A172 (cell line): ENCODE measurements at places on chromosomes 4 and X.

DNA sequence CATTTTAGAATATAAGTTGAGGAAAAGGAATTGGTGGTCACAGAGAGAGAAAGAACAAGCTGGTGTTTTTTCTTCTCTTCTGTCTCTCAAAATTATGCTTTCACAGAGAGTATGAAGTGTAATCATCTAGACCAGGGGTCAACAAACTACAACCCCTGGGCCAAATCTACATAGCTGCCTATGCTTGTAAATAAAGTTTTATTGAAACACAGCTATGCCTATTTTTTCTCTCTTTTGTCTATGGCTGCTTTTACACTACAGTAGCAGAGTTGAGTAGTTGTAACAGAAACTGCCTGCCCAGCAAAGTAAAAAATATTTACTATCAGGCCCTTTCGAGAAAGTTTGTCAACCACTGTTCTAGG lies 6.7 kb upstream of the FAM9C start:
- no peak for DNase-seq

DNA sequence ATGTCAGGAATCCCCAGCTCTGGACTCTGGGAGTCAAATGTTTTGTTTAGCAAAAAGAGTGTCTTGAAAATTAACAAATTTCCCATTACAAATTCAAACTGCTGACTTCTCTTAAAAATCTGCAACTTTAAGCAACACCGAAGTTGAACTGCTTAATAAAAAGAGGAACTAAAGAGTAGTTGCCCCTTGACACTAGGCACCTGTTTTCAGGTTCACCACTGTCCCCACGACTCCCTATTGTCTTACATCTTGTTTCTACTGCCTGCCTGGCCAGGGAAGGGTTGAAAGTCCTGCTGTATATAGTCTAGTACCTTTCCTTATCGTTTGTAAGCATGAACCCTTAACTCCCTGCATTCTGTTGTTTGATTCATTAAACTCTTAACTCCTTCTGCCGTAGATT lies 173.9 kb downstream of the SCFD2 start:
- no peak for DNase-seq

- no peak for DNase-seq
Observed at GRCh38 chr4:72531768-72532290, 37.2 kb downstream of the ADAMTS3 start.

DNA sequence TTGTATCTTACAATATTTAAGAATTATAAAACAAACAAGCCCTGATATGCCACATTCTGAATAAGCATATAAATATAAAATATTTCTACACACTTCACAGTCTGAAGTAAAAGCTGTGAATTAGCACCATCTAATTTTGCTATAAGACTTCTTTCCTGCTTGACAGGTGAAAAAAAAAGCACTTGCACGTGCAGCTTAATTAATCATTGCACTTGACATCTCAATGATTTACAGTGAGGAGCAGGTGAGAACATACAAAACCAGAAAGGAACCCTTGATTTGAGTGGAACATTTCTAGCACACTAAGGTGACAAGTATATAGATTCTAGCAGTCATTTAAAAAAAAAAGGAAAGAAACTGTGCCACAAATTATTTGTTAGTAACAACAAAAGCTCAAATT lies 47.9 kb downstream of the CHIC2 start:
- DNase-seq: no peak

- DNase-seq: no peak
Observed at GRCh38 chr4:88928852-88929251, 128.1 kb downstream of the FAM13A start.

GRCh38 chr4:159069922-159070321 lies 33.0 kb upstream of the RAPGEF2 start:
- DNase-seq: no peak

- DNase-seq: no peak
Observed at GRCh38 chrX:119871245-119871598, 311 bp downstream of the RNF113A start.

GRCh38 chrX:19708683-19709082 lies 178.7 kb downstream of the SH3KBP1 start:
- no peak for DNase-seq

DNA sequence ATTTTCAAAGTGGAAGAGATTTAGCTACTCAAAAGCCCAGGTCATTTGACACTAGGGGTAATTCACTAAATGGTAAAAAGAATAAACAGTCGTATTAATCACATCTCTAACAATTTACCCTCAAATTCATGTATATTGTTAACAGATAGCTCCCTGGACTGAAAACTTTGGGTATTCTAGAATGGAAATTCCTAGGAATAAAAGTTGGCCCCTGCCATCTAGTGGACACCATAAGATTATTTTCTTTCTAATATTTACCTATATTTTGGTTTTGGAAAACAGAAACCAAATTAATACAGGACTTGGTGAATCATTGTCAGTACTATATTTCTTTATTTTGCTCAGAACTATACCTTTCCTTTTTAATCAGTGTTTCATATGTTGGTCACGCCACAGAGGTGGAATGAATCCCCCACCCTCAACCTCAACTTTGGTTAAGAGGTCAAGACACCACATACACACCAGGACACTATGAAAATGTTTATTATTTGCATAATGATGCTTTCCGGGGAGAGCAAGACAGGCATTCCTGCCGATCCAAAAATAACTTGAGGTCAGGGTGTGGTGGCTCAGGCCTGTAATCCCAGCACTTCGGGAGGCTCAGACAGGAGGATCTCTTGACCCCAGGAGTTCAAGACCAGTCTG lies 96.2 kb upstream of the APOOL start:
- DNase-seq: peak; percentile 2
